ENCODE measurements at places on chromosomes 4 and X. TPM values are rescaled to one million over a fixed set of nuclear protein-coding genes. Genes with fewer than 3 reads are reported as not detected.

Gene TMA16
- polyA plus RNA-seq = 2.8 TPM

Gene SUPT20HL1
- polyA plus RNA-seq = not detected

Gene NOX1
- polyA plus RNA-seq = not detected

Gene LUZP4
- not detected for polyA plus RNA-seq

Gene CXCL3
- polyA plus RNA-seq = not detected

Gene UGT2B10
- polyA plus RNA-seq = not detected

Gene ZRSR2
- polyA plus RNA-seq = 9.7 TPM

Gene ENPP6
- 6.8 TPM for polyA plus RNA-seq

Gene VEGFC
- polyA plus RNA-seq = 2.0 TPM

Gene ZMAT1
- polyA plus RNA-seq = 1.2 TPM

DNA sequence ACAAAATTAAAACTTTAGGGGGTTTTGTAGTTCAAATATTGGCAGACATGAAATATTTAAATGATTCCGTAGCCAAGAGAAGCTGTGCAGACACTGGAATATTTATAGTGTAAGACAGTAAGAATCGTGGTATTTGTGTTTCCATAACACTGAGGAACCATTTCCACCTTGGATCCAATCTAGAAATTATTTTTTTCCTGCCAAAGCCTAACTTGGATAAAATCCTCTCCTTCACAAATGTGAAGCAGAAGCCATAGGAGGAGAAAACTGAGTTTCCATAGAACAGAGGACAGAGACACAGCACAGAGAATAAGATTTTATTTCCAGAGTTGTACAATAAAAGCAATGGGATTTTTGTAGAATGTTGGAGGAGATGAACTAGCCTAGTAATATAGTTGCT lies 19.9 kb upstream of the SRPX start:
- DNase-seq = peak; percentile 3

DNA sequence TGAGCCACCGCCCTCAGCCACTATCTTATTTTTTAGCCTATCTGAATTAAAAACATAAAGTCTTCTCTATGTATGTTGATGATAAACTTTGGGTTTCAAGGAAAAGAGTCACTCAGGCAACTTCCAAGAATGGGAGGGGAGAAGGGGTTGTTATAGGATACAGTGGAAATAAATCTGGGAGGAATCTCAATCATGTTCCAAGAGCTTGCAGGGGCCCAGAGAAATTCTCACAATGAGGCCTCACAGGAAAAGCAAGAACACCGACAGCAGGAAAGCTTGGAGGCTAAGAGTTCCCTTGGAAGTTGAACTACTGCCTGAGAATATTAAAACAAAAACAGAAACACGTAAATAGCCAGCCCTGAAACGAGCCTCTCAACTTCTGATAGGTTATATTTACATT lies 384.6 kb upstream of the IGFBP7 start:
- no peak for DNase-seq

DNA sequence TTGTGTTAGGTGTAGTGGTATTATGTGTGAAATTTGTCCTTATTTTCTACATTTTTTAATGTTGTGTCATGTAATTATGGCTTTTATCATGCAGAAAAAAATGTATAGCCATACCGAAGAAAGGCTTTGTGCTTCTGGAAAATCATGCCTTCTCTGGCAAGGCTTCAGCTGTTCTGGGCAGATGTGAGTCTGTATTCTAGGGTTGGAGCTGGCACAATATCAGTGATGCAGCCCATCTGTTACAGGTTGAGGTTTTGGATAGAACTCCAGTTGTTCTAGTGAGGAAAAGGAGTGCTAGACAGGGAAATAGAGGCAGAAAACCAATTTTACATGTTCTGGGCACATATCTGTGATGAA lies 44.8 kb upstream of the PRSS12 start:
- no peak for DNase-seq

DNA sequence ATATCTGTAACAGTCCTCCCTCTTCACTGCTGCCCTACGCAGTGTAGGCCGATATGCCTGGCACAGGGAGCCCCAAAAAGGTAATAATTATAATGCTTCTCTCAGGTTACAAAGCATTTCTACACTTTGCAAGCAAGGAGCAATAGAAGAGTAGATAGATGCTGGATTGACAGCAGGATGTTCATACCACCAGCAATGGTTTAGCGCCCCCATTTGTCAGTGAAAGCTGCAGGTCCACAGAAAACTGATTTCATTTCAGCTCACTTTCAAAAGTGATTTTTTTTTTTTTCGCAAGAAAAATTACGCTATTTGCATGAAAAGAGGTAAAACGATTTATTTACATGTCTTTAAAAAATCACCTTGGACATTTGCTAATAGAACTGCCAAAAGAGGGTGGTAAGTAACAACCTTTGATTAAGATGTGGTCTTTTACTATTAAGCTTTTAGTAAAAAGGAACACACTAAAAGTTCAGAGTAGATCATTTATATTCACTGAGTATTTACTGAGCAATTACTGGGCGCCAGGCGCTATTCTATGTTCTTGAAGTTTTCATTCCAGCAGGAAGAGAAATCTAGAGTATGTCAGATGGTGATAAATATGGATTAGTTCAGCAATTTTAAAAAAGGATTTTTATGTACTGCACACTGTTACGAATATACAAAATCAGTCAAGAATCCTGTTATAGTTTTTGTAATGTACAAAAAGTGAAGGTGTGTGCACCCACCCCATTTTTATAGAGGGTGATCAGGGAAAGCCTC lies 34.4 kb downstream of the HPF1 start:
- peak; percentile 17 for DNase-seq

GRCh38 chr4:125125276-125125675 lies 189.5 kb upstream of the FAT4 start:
- no peak for DNase-seq

DNA sequence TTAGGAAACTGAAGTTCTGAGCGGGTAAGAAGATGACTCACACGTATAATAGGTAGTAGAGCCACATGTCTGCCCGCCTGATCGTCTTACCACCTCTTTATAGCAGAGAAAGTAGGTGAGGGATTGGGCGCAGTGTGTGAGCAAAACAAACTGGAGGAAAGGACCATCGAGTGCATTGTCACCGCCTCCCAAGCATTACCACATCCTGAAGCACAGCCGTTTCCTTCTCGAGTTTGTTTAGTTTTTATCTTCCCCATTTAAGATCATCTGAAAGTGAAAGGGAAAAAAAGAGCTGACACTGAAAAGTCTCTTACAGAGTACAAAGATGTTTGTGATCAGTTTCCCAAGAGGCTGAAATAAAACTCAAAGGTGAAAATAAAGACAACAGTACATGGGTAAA lies 14.8 kb downstream of the PDK3 start:
- no peak for DNase-seq

DNA sequence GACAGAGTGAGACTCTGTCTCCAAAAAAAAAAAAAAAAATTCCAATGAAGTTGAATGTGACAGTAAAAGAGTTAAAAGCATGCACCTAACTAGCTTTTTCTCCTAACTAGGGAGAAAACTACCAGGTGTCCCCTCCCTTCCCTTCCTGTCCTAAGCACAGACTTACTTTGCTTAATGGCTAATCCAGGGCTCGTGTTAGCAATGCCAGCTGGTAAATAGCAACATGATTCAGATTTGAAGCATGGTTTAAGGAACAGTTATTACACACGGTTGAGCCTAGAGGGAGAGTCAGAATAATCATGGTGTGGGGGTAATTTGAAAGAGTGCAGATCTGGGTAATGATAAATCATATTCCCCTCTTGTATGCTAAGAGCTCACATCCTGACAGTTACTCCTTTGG lies 338.3 kb downstream of the STIM2 start:
- DNase-seq = no peak

- DNase-seq = no peak
Measured at GRCh38 chr4:2712261-2712842, 43.8 kb downstream of the TNIP2 start.

DNA sequence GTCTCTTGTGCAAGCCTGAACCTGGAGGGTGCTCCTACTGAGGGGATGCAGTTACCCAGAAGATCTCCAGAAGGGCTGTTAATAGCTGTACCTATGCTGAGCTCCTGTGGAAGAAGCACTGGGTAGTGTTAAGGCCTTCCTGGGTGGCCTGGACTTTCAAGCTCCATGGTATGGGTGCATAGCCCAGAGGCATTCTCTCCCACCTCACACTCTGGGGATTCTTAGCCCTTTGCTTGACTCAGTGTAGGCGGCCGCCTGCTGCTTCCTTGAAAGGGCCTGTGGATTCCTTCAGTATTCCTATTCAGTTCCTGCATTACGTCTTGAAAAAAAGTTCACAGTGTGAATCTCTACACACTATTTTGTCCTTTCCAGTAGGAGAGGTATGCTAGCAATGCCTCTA lies 235.7 kb upstream of the MAGEB16 start:
- DNase-seq = no peak

DNA sequence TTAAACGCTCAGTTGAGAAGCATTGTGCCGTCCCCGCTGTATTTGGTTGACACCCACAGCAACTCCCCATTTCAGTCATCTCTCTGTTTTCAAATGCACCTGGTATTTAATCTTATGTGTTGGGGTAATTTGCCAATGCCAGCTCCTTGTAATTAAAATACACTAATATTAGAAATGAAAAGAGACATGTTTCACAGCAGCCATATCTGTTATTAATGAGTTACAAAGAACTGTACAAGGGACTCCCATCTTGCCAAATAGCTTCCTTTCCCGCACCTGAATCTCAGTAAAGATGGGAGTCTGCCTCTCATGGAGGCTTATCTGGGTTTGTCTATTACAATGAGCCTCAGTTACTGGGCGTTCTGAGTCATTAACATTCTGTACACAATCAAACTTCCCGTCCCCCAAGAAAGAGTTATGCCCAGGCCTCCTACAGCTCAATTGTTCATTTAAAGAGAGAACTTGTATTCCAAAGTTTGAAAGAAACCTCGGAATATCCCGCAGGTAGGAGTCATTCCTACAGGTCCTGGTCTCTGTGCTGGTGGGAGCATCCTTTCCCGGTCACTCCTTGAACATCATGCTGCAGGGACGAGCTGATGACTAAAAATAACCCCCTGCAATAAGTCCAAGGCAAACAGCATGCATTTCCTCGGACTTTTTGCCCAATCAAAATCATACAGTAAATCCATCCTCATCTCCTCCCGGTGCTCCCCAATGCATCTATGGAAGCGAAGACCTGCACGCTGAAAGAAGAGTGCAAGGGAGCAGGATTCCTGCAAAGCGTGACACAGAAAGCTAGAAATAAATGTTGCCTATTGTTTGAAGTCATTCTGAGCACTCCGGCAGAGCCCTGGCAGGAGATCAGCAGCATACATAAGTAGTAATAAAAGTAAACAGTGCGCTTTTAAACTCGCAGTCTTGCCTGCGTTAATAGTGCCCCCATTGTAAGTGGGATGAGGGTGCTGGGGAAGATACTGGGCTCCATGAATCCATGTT lies 926 bp downstream of the NDP start:
- peak; percentile 56 for DNase-seq

GRCh38 chr4:144579411-144580030 lies 66.4 kb upstream of the HHIP start:
- DNase-seq = no peak

DNA sequence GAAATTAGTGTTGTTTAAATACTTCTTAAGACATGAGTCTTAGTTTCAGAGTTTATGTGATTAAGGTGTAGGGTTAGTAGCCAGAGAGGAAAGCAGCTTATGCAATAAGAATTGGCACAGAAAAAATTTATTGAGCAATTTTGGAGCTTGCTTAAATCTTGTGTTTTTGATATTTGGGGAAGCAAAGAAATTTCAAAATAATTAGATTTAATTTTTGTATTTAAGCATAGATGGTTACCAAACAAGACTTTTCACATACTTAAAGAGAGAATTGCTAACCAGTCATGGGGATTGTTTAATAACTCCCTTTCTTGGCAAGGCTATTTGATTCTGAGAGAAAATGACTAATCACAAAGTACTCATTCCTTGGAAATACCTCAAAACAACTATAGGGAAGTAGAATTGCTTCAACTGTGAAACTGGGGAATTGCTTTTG lies 202.0 kb upstream of the GRID2 start:
- DNase-seq = no peak

DNA sequence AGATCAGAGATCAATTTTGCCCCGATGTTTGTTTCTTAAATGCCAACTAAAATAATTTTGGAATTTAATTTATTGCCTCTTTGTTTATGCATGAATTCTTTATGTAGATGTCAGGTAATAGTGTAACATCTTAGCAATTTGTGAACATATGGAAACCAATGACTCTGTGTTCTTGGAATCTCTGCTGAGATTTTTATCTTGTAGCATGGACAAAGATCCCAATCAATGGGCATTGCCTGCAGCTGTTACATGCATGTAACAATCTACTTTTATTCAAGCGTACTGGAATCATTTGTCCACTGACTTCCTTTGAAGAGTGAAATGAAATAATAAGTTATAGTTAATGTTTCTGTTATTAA lies 61.6 kb upstream of the ARSJ start:
- no peak for DNase-seq

DNA sequence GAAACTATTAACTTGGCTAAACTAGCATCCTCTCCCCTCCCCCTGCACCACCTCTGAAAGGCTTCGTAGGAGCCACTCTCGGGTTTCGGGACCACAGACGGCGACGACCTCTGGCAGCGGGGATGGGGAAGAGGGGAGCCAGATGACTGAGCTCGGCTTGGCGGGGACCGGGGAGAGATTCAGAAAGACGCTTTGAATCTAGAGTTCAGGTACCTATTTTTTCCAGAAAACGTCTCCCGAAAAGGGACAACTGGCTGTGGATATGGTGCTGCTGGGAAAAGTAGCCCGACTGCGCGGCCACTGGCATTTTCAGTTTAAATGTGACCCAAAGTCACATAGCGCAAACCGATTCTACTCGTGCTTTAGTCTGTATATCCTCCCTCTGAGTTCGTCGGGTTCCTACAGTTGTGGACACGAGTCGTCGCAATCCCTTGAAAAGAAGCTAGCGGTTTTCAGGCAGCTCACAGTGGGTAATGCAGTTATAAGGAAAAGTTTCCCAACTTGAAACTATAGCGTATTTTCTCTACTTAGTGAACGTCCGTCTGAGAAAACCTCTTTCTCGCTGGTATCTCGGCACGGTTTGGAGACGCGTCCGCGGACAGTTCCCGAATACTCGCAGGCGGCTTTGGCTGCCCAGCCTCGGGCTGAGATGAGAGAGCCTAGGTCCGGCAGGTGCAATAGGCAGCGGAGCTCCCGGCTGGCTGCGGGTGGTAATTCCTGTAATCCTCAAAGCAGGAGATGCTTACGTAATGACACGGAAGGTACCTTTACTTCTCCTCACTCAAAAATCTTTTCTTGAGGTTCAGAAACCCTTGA lies 1.3 kb downstream of the PARM1 start:
- peak; percentile 78 for DNase-seq

DNA sequence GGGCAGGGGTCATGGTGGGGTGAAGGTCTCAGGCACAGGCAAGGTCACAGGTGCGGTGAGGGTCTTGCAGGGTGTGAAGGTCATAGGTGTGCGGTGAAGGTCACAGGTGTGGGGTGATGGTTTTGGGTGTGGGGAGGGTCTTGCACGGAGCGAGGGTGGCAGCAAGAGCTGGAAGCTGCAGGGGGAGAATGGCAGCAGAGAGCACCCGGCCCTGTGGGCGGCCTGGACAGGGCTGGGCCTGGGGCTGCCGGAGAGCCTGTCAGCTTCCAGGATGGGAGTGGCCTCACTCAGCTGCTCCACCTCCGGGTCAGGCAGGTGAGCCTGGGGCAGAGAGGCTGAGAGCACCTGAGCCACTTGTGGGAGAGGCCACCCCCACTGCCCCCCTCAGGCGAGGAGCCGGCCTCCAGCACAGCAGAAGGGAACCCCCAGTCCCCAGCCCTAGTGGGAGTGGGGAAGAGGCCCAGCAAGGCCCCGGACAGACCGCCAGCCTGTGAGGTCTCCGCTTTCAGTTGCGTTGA lies 1.5 kb downstream of the MSANTD1 start:
- DNase-seq = no peak

All from brain (organoid and tissue), 16 donors.